ENCODE measurements at places on chromosomes 4 and X. TPM values are rescaled to one million over a fixed set of nuclear protein-coding genes. Genes with fewer than 3 reads are reported as not detected.
A peak's percentile ranks its signal among the peaks of the same experiment; 100 is the strongest.

Gene RWDD4
- polyA plus RNA-seq = 19.1 TPM

Gene CORIN
- 0.75 TPM for polyA plus RNA-seq

Gene PFKFB1
- 1.1 TPM for polyA plus RNA-seq

Gene MAGEA11
- polyA plus RNA-seq = not detected

Gene CACNA1F
- 0.15 TPM for polyA plus RNA-seq

Gene CD40LG
- 0.22 TPM for polyA plus RNA-seq

Gene PPP1R2C
- polyA plus RNA-seq = not detected

Gene NUDT6
- polyA plus RNA-seq = 32.4 TPM

Gene CYLC1
- not detected for polyA plus RNA-seq

Gene RHOXF2B
- polyA plus RNA-seq = not detected

GRCh38 chr4:74549936-74550335, 105.0 kb downstream of the AREG start:
- no peak for DNase-seq

DNA sequence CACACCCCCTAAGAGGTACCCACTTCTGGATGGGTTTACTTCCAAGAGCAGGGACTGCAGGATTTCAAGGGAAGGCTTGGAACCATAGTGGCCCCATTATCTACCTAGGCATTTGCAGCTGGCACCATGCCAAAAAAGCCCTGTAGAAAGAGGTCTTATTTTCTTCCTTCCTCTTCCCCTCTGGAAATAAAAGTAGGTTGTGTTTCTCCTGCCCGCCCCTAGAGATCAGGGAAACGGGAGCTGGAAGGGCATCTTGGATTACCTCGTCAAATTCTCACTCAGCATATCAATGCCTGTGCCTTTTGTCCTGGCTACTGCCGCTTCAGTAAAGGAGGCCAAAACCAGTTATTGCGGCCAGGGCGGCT, 1.6 kb downstream of the SCD5 start:
- DNase-seq = peak; percentile 49

- DNase-seq = no peak
Observed at GRCh38 chr4:155734065-155734464, 24.8 kb upstream of the GUCY1B1 start.

GRCh38 chr4:40412866-40413795, 78.0 kb downstream of the CHRNA9 start:
- no peak for DNase-seq

DNA sequence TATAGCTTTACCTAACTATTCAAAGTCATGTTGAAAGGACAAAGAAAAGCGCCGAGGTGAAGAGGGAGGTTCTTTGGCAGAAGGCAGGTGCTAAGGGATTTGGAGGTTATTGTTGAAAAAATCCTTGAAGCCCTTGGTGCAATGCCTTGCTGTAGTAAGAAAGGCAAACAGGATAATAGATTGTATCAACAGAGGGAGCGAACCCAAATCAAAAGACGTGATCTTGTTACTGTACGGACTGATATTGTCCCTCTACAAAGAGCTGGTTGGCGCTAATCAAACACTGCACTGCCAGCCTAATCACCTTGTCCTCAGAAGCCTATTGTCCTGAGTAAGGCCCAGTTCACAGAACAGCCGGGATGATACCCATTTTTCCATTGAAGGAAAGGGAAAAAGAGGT, 182.9 kb downstream of the ZIC3 start:
- DNase-seq = no peak

DNA sequence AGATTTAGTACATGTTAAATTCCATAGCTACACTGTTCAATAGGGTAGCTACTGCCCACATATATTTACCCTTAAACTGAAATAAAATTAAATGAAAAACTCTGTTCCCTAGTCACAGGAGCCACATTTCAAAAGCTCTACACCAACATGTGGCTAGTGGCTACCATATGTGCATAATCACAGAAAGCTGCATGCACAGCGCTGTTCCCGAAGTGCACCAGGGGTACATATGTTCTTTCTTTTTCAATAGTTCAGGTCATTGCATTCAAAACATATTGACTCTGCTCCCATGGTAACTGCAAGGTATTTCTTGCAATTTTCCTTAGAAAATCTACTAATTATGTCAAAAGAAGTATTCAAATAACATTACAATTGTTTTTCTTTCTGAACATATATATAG, 591.2 kb downstream of the PDHA2 start:
- DNase-seq = no peak

DNA sequence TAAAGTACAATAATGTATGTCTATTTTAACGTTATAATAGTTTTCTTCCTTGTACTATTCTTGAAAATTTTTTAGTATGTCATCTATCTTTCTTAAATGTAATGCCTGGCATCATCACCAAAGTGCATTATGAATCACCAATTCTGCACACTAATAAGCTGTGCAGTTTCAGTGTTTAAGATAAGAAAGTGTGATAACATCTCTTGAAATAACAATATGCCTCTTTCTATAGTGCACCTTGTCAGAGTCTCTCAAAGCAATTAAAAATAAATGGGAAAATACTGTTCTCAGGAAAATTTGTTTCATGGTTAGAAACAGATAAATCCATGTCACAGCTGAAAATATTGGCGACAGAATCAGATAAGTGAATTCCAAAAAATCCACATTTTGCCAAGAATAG, 457.4 kb upstream of the PCDH10 start:
- DNase-seq = no peak

DNA sequence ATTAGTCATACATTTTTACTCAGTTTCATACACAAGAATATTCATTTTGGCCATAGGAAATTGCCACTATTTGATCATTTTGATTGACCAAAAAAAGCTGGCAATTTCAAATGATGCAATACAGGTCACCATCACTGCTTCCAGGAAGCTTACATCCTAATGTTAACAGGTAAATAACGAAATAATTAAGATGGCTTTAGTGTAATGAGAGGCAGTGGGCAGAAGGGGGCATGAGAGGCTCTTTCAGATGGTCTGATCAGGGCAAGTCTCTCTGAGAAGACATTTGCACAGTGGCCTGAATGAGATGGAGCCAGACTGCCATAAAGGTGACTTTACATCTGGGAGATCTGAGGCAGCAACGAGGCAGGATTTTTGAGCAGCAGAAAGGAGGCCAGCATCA, 170.7 kb downstream of the SLIT2 start:
- DNase-seq = peak; percentile 61

DNA sequence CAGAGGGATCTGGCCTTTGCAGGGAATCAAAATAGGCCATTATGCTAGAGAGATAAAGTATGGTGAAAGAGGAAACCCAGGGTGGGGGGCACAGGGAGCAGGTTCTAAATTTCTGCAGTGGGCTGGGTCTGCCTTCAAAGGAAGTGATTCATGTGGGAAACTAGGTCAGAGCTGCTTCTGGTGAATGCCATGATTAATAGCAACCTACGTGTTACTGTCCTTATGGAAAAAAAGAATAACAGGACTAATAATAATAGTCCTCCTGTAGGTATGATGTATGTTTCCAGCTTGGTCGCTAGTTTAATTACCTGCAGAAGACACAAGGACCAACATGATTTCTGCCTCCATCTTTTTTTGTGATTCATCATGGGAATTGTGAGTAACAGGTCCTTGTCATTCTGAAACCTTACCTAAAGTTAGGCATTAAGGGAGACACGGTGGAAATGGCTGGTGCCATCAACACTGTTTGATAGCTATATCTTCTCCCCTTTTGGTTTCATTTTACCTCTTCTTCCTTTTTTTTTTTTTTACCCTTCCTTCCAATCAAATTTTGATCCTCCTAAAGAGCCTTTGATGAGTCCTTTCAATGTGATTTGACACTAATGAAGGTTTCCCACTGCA, 180.4 kb downstream of the CPEB2 start:
- no peak for DNase-seq

GRCh38 chrX:136933611-136934145, 53.2 kb upstream of the RBMX start:
- no peak for DNase-seq

DNA sequence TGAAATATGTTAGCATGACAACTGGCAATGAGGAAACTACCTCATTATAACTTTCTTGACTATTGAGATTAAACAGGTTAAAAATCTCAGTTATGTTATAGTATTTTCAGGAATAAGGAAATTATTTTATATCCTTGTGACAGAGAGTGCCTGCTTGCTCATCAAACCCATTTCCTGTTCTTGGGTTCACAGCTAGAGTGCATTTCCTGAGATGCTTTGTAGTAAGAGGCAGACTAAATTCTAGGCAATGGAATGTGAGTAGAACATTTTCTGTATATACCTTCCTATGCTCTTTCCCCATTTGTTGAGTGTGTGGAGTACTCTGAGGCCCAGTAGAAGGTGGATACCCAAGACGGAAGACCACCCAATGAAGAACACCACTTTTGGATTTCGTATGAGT, 96.9 kb upstream of the CASK start:
- no peak for DNase-seq

DNA sequence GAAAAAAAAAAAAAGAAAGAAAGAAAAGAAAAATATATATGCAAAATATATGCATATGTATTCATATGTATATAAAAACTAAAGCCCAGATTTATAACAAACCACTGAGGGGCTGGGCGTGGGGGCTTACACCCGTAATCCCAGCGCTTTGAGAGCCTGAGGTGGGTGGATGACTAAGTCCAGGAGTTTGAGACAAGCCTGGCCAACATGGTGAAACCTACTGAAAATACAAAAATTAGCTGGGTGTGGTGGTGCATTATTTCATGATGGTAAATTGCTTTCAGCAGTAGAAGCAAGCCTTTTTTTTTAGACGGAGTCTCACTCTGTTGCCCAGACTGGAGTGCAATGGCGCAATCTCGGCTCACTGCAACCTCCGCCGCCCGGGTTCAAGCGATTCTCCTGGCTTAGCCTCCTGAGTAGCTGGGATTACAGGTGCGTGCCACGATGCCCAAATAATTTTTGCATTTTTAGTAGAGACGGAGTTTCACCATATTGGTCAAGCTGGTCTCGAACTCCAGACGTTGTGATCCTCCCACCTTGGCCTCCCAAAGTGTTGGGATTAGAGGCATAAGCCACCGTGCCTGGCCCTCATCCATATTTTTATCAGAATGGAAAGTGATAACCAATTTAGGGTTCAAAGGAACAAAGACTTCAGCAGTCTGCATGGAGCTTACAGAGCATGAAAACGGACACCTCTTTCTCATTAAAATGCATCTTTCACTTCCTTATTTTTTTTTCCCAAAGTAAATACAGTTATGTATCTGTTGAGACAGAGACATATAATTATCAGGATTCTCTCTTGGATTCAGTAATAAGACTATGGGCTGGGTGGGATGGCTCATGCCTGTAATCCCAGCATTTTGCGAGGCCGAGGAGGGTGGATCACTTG, 27.7 kb upstream of the MOB1B start:
- no peak for DNase-seq

- DNase-seq = no peak
Observed at GRCh38 chr4:154329939-154330338, 161.7 kb downstream of the DCHS2 start.

DNA sequence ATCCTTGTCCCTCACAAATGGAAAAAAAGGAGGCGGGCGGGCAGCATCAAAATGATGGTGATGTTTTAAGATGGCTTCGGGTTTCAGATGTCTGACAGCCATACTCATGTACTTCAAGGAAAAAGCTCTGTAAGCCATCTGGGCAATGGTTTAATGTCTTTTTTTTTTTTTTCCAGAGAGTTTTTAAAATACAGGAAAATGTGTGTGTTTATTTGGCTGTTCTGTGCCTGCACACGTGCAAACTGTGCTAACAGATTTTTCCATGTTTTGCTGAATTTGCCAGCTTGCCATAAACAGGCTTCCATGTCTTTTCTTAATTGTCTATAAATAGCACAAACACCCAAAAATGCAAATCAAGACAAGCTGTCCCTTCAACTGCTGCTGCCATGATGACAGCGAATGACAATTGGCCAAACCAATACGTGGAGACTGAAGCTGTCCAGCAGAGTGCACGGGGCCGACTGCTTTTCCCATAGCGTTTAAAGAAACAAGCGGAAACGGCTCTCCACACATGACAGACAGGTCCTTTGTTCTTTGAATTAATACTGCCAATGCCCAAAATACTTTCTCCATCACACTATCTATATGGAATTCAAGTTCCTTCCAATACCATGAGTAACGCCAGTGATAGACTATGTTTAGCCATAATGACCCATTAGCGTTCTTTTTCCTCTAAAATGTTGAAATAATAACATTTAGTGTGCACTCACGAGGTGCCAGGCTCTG, 35.7 kb downstream of the AFAP1 start:
- peak; percentile 70 for DNase-seq

GRCh38 chr4:4852591-4853362, 6.7 kb upstream of the MSX1 start:
- peak; percentile 54 for DNase-seq

DNA sequence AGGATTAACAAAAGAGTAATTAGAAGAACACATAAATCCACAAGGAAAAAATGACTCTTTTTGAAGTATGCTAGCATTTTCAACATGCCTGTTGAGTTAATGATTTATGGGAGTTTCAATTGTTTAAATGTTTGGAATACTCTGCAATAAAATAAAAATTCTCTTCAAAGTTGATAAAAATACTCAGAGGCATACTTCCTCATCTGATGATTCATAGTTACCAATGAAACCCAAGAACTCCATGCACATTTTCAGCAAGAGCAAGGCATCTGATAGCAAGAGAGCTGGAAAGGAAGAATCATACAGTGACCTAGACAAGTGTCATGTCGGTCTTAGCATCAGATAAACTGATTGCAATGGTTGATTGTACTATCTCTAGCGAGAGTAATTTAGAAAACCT, 443.7 kb upstream of the ATOH1 start:
- DNase-seq = no peak

DNA sequence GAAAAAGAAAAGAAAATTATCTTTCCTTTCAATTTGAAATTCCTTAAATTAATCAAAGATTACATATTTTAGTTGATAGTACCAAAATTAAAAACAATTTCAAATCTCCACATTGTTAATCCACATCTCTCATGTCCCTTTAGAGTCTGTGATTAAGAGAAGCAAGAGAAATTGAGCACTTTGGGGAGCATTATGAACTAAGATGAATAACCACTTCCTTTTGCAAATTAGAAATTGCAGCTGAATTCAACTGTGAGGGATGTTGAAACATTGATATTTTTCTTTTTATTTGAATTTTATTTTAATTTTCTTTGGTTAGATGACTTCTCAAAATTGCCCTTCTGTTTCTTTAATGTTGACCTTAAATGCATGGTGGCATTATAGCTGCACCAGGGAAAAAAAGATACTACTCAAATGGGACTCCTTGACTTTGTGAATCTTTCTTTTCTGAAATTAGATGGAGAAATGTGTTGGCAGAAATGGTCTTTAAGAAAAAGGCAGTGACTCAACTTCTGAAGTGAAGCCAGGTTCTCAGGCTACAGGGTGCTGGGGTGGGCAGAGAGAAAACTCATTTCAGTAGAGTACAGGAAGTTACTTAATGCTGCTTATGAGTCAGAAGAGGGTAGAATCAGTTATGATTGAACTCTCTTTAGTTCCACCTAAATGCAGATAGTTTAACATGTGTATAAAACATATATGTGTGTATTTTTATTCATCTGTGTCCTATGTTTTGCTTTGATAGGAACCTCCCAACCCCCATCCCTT, 92.0 kb upstream of the TNIP3 start:
- no peak for DNase-seq

- no peak for DNase-seq
Observed at GRCh38 chr4:170124406-170124805, 34.6 kb upstream of the AADAT start.
